Naive B cell (primary cell): ENCODE measurements at places on chromosomes 2 and 18. TPM values are rescaled to one million over a fixed set of nuclear protein-coding genes. Genes with fewer than 3 reads are reported as not detected.

ARHGAP28 gene
- polyA plus RNA-seq: not detected

DNA sequence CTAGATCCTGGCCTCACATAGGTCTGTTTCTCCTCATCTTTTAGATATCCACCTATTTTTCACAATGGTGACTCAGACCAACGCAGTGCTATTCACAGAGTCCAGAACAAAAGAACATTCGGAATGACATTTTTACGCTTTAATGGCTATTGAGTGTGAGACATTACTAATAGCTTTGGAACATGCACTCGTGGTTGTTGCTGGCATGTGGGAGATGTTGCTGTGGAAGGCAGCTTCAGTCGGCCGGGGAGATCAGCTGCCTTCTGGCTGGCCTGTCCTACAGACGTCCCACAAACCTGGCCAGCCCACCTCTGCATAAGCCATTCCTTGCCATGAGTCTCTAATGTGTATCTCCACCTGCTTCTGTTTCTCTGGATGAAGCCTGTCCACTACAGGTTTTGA lies 3.4 kb downstream of the MBP start:
- DNase-seq: no peak

- no peak for DNase-seq
Measured at GRCh38 chr2:48699348-48699930, 56.1 kb downstream of the LHCGR start.

DNA sequence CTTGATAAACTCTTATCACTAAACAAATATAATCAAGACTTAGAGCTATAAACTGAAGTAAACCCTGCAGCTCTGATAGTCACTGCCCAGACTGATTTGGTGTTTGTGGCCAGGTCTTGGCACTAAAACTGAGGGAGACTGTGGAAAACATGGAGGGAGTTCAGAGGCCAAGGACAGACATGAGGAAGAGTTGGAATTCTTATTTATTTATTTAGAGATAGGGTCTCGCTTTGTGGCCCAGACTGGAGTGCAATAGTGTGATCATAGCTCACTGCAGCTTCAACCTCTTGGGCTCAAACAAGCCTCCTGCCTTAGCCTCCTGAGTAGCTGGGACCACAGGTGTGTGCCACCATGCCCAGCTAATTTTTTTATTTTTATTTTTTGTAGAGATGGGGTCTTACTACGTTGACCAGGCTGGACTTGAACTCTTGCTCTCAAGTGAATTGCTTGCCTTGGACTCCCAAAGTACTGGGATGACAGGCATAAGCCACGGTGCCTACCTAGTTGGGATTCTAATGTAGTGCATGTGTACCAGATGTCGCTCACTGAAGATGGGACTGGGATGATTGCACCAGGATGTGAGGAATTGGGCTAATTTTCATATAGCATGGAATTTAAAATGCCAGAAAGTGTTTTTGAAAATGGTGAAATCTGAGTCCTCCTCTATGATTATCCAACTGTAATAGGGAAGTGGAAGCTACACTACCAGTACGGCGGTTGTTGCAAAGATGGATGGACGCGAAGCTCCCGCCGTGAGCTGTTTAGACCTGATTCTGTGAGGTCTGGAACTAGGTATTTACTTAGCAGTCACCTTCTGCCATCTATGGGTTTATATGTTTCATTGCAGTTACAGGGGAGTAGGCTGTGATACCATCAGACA lies 52.7 kb upstream of the CTLA4 start:
- DNase-seq: peak; percentile 25

DNA sequence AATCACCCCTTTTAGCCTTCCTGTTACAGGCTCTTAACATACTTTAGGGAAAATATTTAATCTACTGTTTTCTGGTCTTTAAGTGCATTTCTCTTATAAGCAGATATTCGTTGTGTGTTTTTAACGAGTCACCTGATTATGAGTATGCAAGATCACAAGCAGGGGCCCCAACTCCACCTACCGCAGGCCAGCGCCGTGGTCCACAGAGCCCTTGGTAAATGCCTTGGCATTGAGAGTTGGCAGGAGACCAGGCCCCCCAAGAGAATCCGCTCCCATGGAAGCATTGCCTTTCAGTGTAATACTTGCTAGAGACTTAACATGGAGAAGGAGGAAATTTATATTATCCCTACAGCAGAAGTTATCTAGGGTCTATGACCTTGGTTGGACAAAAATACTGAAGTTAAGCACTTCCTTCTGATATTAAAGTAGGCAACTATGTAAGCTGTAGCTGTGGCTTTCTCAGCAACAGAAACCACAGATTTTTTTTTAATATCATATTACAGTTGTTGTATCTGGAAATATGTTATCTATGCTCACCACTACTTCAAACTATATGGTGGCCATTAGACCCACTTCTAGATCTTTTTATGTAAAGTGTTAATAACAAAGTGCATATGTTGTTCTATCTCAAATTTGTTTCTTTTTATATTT lies 241.8 kb upstream of the MGAT5 start:
- DNase-seq: no peak
